ENCODE measurements at places on chromosomes 4 and X.

GRCh38 chrX:101408532-101408841, 465 bp downstream of the HNRNPH2 start:
- no peak for DNase-seq

DNA sequence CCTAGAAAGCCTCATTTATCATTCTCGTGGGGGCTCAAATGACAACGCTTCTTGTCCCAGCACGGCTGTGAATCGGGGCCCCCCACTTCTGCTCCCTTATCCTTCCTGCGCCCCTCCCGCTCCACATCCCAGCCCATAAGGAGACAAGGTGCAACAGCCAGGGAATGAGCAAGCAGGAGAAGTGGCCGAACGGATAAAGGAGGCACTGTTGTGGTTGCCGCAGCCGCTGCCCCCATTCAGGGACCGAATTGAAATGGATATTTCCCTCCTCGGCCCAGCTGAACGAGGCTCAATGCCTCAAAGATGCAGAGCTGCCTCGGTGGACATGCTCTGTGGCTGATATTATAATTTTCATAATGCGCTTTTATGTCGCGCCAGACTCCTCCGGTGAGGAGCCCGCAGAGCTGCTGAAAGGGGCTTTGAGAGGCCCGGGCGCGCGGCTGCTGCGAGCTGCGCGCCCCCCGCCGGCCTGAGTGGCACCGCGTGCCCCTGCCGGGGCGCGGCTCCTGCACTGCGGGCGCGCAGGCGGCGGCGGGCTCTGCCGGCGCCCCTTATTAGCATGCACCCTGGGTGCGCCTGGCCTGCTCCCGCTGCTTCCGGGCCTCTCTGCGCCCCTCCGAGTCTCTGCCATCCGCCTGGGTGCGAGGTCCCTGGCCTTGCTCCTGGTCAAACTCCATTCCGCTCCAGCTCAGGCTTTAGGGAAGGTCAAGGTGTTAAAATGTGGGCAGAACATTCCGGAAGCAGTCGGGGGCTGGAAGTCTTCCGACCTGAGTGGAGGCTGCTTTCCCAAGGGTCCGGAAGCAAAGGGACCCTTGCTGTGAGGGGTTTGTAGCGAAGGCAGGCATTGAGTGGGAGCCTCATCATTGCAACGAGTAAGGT, 68.2 kb upstream of the TMEM33 start:
- no peak for DNase-seq

GRCh38 chr4:153295131-153295755, 49.2 kb upstream of the MND1 start:
- no peak for DNase-seq

DNA sequence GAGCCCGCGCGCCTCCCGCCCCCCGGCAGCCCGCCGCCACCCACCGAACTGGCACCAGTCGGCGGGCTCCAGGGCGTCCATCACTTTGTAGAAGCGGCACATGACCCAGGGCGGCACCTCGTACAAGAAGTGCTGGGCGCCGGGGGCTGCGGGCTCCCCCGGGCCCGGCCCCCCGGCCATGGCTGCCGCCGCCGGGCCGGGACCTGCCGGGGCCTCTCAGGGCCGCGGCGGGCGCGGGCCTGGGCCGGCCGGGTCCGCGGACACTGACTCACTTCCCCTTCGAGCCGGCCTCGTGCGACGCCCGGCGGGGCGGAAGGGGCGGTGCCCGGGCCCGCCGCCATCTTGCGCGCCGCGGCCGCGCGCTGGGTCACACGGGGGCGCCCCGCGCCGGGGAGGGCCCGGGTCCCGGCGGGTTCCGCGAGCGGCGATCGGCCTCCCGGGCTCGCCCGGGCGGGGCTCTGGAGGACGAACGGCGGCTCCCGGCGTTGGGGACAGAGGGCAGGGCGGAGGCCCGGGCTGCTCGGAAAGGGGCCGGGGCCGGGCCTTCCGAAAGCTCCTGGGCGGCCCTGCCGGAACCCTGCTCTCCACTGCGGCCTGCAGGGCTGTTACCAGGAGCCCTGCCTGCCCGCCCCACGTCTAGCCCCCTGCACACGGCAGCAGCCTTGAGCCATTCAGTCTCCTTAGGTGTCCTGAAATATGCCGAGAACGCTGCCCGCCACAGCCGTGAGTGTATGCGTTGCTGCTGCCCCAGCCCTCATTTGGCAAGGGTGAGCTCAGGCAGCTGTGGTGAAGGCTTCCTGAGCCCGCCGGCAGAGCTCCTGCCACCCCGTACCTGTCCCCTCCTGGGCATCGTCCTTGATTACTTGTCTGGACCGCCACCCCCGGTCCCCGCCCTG, at the start of gene IRAK1:
IRAK1 (minus strand) TSS at position 270 of the 896 bp plus-strand sequence; CDS start at position 180, 90 bp downstream.
- DNase-seq = peak; percentile 18

DNA sequence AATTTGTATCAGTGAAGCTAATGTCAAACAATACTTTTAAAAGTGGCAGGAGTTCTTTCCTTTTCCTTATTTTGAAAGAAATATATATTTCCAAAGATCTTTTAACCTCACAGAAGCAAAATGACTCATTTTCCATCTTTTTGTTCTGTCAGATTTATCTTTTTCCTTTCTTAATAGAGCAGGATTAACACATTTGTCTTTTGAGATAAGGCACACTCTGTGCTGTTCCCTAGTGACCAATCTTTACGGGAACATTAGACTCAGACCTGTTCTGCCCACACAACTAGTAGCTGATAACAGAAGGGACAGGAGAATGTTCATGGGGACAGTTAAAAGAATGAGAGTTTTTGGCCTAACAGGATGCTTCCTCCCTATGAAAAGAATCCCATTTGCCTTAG, 381.2 kb downstream of the STPG2 start:
- no peak for DNase-seq

DNA sequence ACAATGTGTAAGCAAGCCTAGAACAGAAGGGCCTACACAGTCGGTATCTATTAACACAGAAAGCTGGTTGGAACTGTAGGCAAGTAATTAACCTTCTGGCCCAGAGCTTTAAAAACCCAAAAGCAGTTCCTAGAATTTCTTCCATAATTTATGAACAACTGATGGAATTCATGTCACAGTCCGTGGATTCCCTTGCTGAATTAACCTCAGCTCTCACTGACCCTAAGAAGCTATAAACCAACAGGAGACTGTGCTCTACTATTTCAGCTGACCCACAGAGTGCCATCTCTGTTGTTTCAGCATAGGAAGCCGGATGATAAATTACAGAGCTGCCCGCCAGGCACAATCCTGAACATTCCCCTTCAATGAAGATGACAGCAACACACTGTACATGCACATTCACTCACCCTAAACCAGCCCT, 157.3 kb downstream of the PRDM5 start:
- no peak for DNase-seq

- DNase-seq = no peak
These were observed 42.5 kb upstream of the MAP9 start for GRCh38 chr4:155419266-155419665.

All from stimulated activated CD8-positive, alpha-beta memory T cell treated with anti-CD3 and anti-CD28 coated beads, Interleukin-2, amount 100 ng/mL, for 1 hour (primary cell).